Omental fat pad (tissue), 4 donors: ENCODE measurements at places on chromosomes 6 and 20. TPM values are rescaled to one million over a fixed set of nuclear protein-coding genes. Genes with fewer than 3 reads are reported as not detected.

GRCh38 chr6:79180052-79180451, 54.4 kb downstream of the HMGN3 start:
- no peak for DNase-seq

GRCh38 chr20:61933951-61934715, 131.5 kb downstream of the TAF4 start:
- no peak for DNase-seq

DNA sequence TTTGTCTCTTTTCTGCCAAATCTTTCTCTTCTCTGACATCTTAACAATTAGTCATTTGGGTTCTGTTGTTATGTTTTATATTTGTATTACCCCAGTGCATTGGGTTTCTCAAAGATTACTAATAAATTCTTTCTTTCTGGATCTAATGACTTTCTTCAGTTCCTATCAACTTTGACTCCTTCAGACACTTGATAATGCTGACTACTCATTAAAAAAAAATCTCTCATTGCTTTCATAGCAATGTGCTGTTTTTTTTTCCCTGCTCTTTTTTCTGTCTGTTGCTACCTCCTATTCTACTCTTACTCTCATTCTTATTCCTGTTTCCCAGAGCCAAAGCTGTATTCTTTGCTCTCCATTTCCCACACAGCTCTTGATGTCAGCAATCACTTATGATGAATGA, 81.3 kb upstream of the MAP3K7 start:
- DNase-seq, result no peak

DNA sequence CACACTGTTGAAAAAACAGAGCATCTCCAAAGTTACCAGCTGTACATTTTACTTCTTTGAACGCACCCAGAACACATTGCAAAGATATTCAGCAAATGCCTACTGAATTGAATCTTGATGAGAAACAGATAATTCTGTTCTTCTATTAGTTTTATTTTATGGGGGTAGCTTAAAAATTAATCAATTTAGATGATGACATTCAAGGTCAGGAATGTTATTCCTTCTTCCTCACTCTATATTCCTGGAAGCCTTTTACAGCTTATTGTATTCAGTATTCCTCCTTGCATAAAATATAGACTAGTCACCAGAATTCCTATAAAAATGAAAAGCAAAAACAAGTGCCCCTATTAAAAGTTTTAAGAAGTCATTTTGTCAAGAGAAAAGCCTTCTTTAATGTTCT, 21.4 kb upstream of the GMDS start:
- DNase-seq, result no peak

DNA sequence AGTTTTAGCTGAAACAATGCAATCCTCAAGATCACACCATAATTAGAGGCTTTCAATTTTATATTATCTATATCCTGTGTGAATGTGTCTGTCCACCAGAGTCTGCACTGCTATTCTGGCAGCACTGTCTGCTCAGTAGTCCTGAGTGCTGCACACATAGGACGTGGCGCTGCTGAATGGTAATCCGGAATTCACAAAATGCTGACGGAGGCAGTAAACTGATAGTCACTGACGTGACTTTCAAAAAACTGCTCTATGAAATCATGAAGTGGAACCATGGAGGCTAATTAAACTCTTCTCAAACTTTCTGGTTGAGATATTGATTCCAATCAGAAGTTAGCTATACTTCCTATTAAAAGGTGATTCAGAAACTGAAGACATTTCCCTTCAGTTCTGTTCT, 190.8 kb upstream of the NOX3 start:
- no peak for DNase-seq

DNA sequence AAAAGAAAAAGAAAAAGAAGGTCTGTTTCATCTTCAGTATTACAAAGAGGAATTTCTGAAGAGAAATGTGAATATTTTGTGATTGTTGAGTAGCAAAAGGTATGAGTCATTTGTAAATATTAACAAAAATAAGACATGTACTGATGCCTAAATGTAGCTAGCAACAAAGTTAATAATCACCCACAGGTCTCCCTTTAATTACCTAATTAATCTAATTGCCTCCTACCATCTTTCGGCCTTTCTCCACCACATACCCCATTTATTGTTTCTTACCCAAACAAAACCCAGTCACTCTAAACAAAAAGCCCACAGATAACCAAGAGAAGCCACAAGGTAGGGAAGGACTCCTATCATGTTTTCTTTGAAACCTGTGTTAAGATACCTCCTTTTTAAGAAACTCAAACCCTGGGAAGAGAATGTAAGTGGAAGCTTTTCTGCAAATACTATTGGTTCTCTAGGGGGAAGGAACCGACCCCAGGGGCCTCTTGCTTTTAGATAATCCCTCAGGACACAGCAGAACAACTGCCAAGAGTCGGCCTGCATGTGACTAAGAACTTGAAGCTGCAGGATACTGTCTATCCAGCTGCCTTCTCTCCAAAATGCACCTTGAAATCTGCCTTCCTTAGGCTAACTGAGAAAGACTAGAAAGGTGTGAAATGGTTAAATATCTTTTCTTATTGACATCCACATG, 16.1 kb upstream of the STK38 start:
- DNase-seq, result no peak

DNA sequence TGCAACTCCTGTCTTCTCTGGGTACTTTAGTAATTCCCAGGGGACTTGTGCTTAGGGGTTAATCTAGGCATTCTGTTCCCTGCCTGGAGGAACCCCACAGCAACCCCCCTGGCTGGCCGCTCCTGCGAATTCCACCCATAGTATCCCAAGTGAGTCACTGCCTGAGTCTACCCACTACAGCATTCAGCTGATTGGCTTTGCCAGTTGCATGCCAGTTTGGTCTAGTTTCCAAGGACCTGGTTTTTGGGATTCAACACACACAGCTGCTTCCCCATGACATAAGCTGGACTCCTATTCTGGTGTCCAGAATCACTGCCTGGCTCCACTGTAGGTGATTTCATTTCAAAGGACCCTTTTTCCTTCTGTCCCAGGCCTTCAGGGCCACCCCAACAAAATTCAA, 40.3 kb downstream of the PLCG1 start:
- DNase-seq, result no peak

- DNase-seq, result no peak
Measured at GRCh38 chr6:146813554-146813953, 214.8 kb downstream of the ADGB start.

DNA sequence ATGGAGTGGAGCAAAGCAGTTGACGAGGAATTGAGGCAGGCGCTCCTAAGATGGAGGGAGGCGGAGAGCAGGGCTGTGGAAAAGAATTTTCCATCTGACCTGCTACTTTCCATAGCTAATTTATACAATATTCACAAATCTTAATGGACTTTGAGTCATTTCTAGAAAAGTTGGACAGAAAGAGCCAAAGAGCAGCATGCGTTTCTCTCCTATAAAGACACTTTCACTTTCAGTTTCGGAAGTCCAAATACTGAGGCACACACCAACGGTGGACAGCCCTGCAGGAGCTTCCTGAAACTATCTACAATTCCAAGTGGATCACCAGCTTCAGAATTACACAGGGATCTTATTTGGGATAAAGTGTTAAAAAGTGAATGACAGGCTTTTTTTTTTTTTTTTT, 43.5 kb downstream of the PANK2 start:
- DNase-seq, result no peak

GRCh38 chr6:127732927-127733326, 156.0 kb downstream of the C6orf58 start:
- no peak for DNase-seq

DNA sequence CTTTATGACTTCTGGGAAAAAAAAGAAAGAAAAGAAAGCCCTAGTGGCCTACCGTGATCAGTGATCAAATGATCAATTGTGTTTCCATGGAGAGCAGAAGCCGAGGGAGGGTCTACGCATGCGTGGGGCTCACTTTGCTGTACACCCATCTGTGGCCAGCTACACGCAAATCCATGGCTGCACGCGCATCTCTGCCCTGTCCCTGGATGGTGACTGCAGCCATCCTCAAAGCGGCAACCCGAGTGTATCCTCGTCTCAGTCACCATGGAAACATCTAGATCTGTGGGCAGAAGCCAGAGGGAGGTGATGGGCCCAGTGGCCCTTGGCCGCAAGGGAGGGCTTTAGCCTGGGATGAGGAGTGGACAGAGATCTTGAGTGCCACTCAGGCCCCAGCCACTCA, 785 bp upstream of the ULBP3 start:
- no peak for DNase-seq

The PRSS16 gene
- 0.84 TPM for total RNA-seq

DNA sequence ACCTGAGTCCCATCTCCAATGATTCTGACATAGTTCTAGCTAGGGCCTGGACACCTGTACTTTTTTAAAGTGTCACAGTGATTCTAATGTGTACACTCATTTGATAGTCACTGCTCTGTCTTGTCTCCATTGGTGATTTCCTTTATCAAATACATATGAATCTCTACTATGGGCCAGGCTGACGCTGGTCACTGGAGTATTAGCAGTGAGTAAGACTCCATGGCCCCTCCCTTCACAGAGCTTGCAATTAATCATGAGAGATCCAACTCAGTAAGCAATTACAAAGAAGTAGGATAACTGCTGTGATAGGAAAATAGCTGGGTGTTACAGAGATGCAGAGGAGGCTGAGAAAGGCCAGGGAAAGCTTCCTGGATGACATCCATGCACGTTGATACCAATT, 19.3 kb upstream of the SASH1 start:
- no peak for DNase-seq

The SLC25A27 gene
- 28.2 TPM for total RNA-seq

DNA sequence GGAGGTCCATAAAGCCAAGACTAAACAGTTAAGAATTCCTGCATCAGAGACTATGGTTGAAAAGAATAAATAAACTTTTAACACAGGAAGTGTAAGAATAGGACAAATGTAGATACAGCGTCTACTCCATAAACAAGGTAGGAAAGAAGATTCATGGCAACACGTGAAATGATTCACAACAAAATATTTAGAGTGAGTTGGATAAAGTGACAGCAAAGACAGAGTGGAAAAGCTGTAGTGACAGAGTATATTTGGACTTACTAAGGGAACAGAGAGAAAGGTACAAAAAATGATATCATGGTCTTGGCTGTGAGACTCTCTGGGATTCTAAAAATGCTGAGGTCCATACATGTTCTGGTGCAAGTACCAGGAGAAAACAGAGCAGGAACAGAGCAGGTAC, 21.9 kb upstream of the KIAA0408 start:
- DNase-seq, result no peak

- DNase-seq, result no peak
Measured at GRCh38 chr6:89954721-89955148, 60.5 kb downstream of the GJA10 start.

DNA sequence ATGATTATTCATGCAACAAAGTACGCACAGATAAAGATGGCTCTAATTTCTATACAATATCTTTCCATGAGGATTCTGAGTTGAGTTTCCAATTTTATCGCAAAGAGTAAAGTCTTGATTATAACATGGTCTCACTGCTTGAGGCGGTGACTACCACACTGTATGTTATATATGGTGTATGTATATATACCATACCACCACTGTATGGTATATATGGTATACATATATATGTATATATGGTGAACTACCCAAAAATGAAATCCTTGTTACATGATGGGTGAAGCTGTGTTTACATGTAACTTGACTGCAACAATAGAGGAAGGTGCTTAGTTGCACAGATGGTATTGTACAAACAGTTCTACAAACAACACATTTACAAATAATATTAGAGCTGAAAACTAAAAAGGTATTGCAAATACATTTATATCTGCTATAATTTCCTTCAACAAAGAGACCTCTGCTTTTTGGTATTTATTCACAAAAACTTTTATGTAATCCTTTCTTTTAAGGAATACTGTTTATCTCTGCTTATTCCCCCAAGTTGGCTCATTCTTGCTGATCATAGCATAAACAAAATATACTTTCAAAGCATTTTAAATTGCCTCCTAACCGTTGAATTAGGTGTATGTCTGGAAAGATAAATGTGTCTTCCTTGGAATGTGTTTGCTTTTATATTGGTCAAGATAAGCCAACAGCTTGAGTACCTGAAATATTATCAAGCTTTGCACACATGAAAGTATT, 77.7 kb upstream of the TPD52L1 start:
- DNase-seq, result no peak

The MUC22 gene
- not detected for total RNA-seq

GRCh38 chr6:154488802-154489437, 21.6 kb downstream of the CNKSR3 start:
- DNase-seq, result no peak
